ENCODE measurements at places on chromosomes 16 and 17.

DNA sequence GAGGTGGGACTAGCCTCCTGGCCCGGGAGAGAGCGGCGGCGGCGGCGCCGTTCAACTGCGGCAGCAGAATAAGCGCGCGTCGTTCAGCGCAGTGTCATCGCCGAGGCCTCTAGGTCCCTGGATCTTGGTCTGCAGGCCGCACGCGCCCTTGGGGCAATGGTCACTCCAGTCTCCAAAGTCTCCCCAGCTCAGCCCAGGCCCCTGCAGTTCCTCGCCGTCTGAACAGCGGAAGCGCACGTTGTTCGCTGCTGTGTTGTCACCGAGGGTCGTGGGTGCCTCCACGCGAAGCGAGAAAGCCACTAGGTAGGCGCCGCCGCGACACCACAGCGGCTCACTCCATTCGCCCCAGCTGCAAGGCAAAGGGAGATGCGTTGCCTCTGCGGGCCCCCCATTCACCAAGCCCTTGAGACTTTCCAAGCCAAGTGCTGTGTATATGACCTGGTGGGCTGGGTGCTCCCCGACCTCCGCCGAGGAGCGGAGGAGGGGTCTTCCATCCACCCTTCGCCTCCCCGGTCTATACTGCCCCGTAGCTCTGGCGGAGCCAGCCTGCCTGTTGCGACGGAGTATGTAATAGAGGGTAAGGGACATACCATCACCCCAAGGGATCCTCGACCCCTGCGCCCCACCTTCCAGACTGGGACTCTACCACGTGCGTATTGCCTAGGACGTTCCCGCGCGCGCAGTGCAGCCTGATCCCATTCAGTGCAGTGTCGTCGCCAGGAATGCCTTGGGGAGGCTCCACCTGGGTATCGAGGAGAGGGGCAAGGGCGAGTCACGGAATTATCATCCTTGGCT, 656 bp downstream of the VMO1 start:
- peaks cover 13% of the 10 kb centered on the region for H3K4me1 ChIP-seq
- H3K4me3 ChIP-seq = peak overlapping the region; percentile 52
- peaks cover 18% of the 10 kb centered on the region for H3K27me3 ChIP-seq
- no peak for DNase-seq

- no peak overlapping the region for H3K27ac ChIP-seq
- peaks cover 22% of the 10 kb centered on the region for H3K4me1 ChIP-seq
- no peaks in the 10 kb centered on the region for H3K27me3 ChIP-seq
- peaks cover 5% of the 10 kb centered on the region for H3K36me3 ChIP-seq
- no peak for DNase-seq
- H3K4me3 ChIP-seq = no peak overlapping the region
These were observed 21.2 kb downstream of the ATP6V0D1 start for GRCh38 chr16:67459861-67460150.

DNA sequence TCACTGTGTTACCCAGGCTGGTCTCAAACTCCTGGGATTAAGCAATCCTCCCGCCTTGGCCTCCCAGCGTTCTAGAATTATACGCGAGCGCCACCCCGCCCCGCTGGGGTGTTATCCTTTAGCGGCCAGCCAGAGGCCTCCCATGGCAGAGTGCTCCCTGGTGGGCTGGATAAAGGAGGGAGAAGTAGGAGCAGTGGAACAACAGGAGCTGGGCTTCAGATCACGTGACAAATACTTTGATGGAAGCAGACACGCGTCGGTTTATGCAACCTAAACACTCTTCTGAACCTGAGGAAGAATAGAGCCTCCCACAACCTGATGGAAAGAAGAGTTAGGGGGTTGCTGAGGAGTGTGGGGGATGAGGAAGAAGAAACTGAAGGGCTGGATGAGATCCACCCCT, 2114.0 kb downstream of the TP53TG3F start:
- H3K27me3 ChIP-seq = no peaks in the 10 kb centered on the region
- H3K4me3 ChIP-seq = no peak overlapping the region
- H3K36me3 ChIP-seq = no peaks in the 10 kb centered on the region
- H3K4me1 ChIP-seq = no peaks in the 10 kb centered on the region
- no peak for DNase-seq

DNA sequence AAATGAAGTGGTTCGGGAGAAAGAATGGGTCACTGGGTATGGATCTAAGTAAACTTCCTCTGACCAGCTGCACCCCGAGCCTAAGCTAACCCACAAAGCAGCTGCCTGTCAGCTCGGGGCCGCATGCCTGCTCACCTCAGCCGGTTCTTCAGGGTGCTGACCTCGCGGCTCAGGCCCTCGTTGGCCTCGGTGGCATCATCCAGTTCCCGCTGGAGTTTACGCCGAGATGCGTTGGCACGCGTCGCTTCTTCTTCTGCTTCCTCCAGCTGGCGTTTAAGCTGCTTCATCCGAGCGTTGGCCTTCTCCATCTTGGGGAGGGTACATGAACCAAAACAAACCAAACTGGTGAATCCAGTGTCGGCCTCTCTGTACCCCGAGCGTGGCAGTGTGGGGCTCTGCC, 41.1 kb downstream of the NDEL1 start:
- H3K27ac ChIP-seq = no peak overlapping the region
- no peaks in the 10 kb centered on the region for H3K4me1 ChIP-seq
- H3K36me3 ChIP-seq = peaks cover 34% of the 10 kb centered on the region
- H3K4me3 ChIP-seq = no peak overlapping the region
- no peak for DNase-seq

GRCh38 chr16:2919511-2920255, 8.0 kb downstream of the FLYWCH1 start:
- peaks cover 4% of the 10 kb centered on the region for H3K4me1 ChIP-seq
- H3K27me3 ChIP-seq = no peaks in the 10 kb centered on the region
- H3K4me3 ChIP-seq = no peak overlapping the region
- peak; percentile 57 for DNase-seq
- H3K27ac ChIP-seq = peak overlapping the region; percentile 38

- peaks cover 11% of the 10 kb centered on the region for H3K27me3 ChIP-seq
- no peak overlapping the region for H3K27ac ChIP-seq
- H3K4me3 ChIP-seq = no peak overlapping the region
- no peak for DNase-seq
These were observed 49.4 kb upstream of the PVALEF start for GRCh38 chr17:81115749-81116464.

DNA sequence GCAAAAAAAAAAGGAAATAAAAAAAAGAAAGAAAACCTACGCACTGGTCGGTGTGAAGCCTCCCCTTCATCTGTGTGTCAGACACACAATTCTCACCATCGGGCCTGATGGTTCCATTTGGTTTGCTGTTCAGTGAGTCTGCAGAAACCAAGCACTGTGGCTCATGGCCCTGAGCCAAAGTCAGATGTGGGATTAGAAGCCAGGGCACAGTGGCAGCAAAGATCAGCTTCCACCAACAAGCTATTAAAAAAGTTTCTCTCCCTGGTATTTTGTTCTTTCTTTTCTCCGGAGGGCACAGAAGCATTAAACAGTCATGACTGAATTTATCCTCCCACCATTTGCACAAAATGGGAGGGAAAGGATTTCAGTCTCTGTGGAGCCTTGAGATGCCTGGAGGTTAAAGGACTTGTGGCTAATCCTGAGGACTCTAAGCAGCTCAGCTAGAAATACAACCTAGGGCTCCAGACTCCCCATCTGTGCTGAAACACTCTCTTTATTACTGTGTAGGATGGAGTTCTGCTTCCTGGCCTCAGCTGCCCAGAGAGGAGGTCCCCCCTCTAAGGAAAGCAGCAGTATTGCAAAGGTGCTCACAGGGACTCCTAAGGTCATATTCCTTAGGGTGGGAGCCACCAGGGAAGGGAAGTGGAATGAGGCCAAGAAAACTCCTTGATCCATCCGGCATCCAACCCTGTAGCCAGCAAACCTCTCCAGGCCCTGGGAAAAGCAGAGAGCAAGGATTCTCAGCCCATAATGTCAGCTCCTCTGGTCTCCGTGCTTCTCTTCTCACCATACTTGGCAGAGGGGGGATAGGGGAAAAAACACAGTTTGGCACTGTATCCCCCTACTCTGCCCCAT, 28.2 kb downstream of the SLC39A11 start:
- DNase-seq = no peak
- no peak overlapping the region for H3K27ac ChIP-seq
- H3K4me1 ChIP-seq = peaks cover 4% of the 10 kb centered on the region
- peaks cover 13% of the 10 kb centered on the region for H3K36me3 ChIP-seq
- no peak overlapping the region for H3K4me3 ChIP-seq
- H3K27me3 ChIP-seq = no peaks in the 10 kb centered on the region

DNA sequence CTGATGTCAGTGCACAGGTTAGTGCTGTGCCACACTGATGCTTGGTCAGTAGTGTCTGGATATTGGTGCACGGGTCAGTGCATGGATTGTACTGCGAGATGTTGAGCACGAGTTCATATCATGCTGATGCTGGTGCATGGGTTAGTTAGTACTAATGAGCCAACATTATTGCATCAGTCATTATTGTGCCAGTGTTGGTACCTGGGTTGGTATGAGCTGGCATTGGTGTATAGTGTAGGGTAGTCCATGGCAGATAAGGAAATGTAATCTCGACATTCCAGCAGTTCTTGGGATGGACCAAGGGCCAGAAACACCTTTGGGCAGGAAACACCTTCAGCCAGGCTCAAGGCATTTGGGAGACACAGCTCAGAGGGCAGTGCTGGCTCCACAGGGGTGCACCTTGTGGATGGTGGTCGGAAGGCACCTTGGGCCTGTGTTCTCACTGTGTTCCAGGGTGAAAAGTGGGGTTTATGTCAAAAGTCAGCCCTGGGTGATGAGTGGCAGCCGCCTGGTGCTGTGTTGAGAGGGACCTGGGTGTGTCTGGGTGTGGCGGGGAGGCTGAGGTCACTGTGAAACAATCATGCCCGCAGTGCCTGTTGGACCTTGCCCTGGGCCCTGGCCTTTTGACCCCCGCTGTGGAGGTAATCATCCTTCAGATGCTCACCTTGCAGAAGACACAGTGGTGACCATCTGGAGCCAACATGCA, 100.7 kb upstream of the ZNF469 start:
- no peak overlapping the region for H3K27ac ChIP-seq
- DNase-seq = no peak
- no peaks in the 10 kb centered on the region for H3K4me1 ChIP-seq

- no peaks in the 10 kb centered on the region for H3K27me3 ChIP-seq
- DNase-seq = peak; percentile 70
- H3K36me3 ChIP-seq = peaks cover 4% of the 10 kb centered on the region
- no peak overlapping the region for H3K4me3 ChIP-seq
These were observed 7.5 kb downstream of the SLC16A3 start for GRCh38 chr17:82236142-82236971.

DNA sequence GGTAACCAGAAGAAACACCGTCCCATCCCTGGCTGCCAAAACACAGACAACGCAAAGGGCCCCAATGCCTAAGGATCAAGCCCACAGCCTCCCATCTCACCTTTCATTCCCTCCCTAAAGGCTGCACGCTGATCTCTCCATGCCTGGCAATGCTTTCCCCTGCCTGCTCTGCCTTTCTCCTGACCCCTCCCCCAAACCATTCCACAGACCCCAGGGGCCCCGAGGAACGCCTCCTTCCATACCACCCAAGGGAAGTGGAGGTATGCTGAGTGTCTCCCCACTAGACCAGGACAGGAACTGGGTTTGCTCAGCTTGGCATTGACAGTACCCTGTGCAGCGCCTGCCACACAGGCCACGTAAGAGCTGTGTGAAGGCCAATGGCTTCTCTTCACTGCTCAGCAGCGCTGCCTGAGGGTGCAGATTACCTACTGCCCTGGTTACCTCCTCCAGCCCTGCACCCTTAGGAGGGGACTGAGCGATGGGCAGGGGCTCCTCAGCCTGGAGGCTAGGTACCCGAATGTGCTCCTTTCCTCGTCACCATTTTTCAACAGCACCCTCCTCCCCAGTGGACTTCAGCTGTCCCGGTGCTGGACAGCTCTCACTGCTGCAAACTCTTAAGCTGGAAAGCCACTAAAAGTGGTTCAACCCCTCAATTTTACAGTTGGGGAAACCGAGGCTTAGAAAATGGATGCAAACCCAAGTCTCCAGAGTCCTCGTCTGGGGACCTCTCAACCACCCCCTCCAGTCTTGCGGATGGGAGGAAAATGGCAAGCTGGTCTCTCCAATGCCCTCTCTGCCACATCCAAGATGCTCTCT, 45.0 kb downstream of the SRCIN1 start:
- H3K27me3 ChIP-seq = peaks cover 22% of the 10 kb centered on the region
- H3K36me3 ChIP-seq = no peaks in the 10 kb centered on the region
- no peak overlapping the region for H3K27ac ChIP-seq
- DNase-seq = no peak
- peaks cover 29% of the 10 kb centered on the region for H3K4me1 ChIP-seq

GRCh38 chr16:67445441-67445912, 14.6 kb downstream of the HSD11B2 start:
- no peak overlapping the region for H3K27ac ChIP-seq
- no peaks in the 10 kb centered on the region for H3K27me3 ChIP-seq
- no peak overlapping the region for H3K4me3 ChIP-seq
- no peak for DNase-seq

GRCh38 chr17:67800495-67800928, 24.8 kb upstream of the BPTF start:
- peaks cover 6% of the 10 kb centered on the region for H3K4me1 ChIP-seq
- H3K27ac ChIP-seq = no peak overlapping the region
- H3K27me3 ChIP-seq = no peaks in the 10 kb centered on the region
- no peak overlapping the region for H3K4me3 ChIP-seq
- no peaks in the 10 kb centered on the region for H3K36me3 ChIP-seq
- DNase-seq = peak; percentile 62

DNA sequence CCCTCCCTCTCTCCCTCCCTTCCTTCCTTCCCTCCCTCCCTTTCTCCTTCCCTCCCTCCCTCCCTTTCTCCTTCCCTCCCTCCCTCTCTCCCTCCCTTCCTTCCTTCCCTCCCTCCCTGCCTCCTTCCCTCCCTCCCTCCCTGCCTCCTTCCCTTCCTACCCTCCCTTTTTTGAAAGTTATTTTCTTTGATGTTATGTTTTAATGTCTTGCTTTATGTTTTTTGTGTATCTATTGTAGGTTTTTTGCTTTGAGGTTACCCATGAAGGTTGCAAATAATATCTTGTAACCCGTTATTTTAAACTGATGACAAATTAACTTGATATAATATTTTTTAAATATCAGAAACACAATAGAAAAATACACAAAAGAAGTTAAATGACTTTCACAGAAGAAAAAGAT, 96.2 kb downstream of the SSH2 start:
- DNase-seq = no peak
- H3K4me3 ChIP-seq = no peak overlapping the region
- no peak overlapping the region for H3K27ac ChIP-seq
- peaks cover 4% of the 10 kb centered on the region for H3K36me3 ChIP-seq
